Sigmoid colon (tissue), 7 donors: ENCODE measurements at places on chromosomes 1 and 21. TPM values are rescaled to one million over a fixed set of nuclear protein-coding genes. Genes with fewer than 3 reads are reported as not detected.

GRCh38 chr1:115210302-115210711, 121.0 kb upstream of the TSPAN2 start:
- no peak for DNase-seq

DNA sequence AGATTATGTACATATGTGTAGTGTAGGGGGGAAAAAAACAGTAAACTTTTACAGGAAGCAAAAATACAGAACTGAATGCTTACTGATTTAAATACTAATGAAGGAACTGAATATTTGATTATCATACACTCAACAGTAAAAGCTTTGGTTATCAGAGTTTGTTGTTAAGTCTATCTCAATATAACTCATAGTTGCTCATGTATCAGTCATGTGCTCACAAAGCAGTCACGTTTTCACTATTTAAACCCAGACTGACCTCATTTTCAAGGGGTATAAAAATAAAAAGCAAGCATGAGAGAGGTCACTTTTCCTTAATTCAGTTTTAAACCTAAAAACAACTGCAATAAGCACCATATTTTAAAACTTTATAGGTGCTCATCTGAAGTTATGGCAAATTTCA, 6.9 kb upstream of the NRAS start:
- DNase-seq, result no peak

DNA sequence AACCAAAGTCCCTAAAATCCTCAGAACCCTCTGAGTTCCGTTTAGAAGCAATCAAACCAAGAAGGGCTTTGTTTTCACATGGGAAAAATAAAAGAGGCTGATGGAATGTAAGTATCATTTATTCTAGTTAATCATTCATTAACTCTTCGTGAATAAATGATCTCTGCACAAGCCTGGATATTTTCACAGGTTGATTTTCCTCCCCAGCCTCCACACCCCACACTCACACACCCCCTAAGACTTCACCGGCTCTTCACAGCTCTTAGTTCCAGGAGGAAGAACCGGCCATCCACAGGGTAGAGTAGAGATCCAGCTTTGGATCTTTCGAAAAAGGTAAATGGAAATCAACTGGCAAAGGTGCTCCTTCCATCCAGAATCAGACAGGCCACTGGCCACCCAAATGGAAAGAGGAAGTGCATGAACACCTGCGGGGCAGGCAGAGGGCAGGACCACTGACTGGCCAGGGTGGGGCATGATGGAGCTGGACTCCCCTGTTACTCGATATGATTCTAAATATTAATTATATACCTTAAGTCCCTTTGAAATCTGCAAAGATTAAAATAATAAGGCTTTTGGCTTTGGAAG, 10.0 kb downstream of the C1orf198 start:
- DNase-seq, result no peak

- no peak for DNase-seq
Observed at GRCh38 chr1:194929357-194929756, 1678.9 kb downstream of the KCNT2 start.

MATN1 gene
- total RNA-seq, result not detected

TADA1 gene
- total RNA-seq, result 16.4 TPM

CFHR1 gene
- 0.36 TPM for total RNA-seq

TEDDM1 gene
- not detected for total RNA-seq

CHODL gene
- total RNA-seq, result 8.2 TPM
